T47D (cell line): ENCODE measurements at places on chromosomes 4 and X.

DNA sequence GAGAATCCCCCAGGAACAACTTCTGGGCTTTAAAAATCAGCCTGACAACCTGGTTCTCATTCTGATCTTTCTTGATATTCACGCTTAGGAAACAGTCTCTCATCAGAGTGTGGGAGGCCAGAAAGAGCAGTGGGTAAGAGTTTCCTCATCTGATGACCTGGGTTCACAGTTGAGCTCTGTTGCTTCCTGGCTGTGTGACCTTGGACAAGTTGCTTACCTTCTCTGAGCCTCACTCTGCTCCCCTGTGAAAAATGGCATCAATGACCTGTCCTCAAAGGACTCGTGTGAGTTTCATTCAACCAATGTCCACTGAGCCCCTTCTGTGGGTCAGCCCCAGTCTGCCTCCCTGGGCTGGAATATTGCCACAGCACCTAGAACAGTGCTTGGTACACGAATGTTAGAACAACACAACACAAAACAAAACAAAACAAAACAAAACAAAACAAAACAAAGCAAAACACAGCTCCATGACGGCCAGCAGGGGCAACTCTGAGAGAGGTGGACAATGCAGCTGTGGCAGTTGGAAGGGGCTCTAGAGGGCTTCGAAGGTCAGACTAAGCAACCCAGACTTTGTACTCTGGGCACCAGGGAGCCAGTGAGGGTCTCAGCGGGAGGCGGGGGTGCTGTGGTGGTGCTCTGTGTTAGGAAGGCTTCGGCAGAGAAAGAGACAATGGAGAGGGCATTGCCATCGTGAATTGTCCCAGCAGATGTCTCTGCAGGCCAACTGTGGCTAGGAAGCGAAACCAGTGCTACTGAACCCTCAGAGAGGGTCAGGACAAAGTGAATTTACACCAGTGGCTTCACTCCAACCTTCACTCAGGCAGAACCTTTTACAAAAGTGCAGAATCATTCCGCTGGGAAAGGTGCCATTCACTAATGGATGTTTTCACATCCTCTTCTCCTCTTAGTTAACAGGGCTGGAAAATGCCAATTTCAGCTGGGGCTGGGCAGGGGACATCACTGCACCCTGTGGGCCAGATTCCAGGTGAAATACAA, 14.3 kb upstream of the C4orf50 start:
- peak; percentile 55 for DNase-seq

- no peak for DNase-seq
Measured at GRCh38 chr4:144739511-144740033, 93.6 kb downstream of the HHIP start.

DNA sequence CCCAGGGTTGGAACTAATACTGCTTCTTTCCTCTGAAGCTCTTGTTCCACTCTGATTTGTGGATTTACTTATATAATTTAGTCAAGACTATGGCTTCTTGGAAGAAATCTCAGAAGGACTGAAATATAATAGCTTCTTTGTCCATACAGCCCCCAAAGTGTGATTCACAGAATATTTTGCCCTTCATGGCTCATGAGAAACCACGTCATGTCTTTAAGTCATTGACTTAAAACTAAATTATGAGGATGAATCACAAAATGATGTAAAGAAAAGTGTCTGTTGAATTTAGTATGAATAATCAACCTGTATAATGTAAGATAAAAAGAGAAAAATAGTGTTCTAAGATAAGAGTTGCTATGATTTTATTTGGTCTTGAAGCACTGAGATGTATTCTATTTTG, 43.3 kb upstream of the AGA start:
- no peak for DNase-seq

- DNase-seq = no peak
Measured at GRCh38 chr4:86367577-86367976, 7.7 kb upstream of the MAPK10 start.

- no peak for DNase-seq
Measured at GRCh38 chrX:20664774-20665173, 398.1 kb upstream of the RPS6KA3 start.

DNA sequence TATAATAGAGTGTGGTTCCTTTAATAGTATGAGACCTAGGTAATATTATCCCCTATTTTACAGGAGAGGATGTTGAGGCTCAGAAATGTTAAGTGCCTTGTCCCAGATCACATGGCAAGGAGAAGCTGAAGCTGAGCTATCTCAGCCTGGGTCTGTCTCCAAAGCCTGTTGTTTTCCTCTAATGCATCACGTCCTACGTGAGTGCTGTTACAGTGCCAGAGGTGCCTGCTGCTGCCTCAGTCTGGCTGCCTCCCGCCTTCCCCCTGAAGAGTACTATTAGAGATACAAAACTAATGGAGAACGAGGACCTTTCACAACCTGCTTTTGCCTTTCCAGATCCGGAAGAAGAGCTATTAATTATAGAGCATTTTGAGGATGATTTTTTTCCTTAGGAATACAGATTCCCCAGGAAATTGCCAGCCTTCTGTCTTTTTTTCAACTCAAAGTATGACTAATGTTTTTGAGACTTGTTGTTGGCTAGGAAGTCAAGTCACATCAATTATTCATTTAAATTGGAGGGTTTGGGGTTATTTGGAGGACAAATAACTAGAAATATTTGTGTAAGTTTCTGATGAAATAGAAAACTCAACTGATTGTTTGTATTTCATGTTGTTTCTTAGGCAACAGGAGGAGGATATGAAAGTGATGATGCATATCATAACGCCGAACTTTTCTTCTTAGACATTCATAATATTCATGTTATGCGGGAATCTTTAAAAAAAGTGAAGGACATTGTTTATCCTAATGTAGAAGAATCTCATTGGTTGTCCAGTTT, 43.9 kb upstream of the MTMR1 start:
- DNase-seq = no peak

DNA sequence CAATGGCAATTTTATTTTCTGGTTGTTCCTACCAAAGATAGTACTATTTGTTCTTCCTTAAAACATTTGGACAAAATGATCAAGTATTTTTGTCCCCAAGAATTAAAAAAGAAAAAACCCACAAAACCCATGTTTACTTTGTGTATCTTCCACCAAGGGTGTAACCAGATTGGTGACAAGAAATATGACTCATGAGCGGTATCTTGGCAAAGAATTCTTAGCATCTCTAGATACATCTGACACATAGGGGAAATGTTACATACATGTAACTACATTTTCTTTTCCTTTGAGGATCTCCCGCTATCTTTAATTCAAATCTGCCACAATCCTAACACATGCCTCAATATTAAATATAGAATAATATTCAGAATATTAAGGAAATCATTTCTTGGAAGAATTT, 78.7 kb downstream of the WDFY3 start:
- no peak for DNase-seq

DNA sequence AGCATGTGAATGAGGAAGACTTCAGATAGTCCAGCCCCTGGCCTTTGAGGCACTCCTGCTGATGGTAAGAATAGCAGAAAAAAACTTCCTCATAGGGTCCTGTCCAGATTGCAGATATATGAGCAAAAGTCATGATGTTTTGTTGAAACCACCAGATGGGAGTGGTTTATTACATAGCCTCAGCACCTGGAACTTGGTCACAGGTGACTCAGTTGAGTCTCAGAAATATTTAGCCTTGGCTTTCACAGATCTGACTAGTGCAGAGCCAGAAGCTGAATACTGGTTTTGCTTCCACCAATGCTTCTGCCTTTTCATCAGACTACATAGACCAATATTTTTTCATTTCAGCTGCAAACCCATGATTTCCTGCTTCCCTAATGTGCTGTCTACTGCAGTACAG, 994.9 kb upstream of the SLIT2 start:
- DNase-seq = no peak

DNA sequence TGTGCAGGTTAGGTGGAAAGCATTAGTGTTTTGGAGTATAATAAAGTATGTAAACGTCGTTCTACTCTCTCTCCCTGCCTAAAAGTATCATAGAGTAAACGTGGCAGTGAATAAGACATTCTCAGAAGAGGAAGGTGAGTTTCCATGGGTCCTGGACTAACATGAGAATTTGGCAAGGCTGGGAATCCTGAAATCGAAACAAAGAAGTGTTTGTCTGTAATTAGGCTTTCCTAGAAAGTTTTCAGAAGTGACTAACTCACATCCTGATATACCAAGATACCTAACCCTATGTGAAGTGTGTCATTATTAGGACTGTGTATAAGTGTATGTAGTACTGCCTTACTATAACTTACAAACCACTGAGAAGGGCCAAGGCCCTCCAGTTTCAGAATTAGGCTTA, 50.7 kb upstream of the MAOA start:
- DNase-seq = no peak
